ENCODE measurements at places on chromosomes 7 and 10.

- no peak for DNase-seq
These were observed 213.0 kb downstream of the ABCA13 start for GRCh38 chr7:48384180-48384752.

GRCh38 chr10:97889461-97890265 lies 40.0 kb downstream of the GOLGA7B start:
- no peak for DNase-seq

DNA sequence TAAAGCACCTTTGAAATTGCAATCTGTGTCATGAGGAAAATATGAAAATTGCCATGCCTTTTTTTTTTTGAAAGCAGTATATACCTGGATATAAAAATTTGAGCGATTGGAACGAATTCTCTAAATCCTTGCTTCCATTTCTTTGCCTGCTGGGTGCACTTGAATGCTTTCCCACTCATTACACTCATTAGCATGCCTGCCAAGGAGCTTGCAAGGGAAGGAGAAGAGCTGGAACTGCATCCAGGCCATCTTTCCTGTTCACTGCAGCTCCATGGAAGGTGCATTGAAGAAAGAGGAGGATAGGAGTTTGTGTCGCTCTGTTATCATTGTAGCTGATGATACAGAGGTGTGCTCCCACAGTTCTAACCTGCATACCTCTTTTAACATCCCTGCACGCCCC lies 102.4 kb upstream of the GJD4 start:
- DNase-seq, result no peak

- no peak for DNase-seq
These were observed 11.7 kb upstream of the CPA4 start for GRCh38 chr7:130281260-130281659.

- no peak for DNase-seq
These were observed 54.5 kb downstream of the CUL1 start for GRCh38 chr7:148753224-148753623.

DNA sequence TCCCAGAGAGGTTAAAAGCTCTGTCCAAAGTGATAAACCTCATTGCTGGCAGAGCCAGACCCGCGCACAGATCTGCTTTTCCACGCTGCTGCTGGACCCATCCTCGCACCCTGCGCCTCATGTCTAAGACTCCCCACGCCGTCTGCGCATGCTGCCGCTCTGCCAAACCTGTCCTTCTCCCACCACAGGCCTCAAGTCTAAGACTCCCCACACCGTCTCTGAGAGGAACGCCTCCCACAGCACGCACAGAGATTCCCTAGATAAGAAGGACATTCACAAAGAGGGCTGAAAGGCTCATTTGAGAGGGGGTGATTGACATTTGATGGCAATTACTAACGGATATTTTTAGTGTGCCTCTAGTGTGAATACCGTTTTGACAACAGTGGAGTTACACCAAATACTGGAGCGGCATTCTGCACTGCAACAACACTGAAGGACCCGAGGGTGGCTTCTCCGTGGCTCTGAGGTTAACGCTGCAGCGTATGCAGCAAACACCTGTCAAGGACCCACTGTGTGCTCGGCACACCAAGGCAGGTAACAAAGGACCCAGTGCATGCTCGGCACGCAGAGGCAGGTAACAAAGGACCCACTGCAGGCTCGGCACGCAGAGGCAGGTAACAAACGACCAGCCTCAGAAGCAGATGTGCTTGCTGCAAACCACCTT lies 231.4 kb downstream of the DNAJB6 start:
- no peak for DNase-seq

- no peak for DNase-seq
These were observed 72.4 kb upstream of the VSTM2A start for GRCh38 chr7:54469740-54470139.

DNA sequence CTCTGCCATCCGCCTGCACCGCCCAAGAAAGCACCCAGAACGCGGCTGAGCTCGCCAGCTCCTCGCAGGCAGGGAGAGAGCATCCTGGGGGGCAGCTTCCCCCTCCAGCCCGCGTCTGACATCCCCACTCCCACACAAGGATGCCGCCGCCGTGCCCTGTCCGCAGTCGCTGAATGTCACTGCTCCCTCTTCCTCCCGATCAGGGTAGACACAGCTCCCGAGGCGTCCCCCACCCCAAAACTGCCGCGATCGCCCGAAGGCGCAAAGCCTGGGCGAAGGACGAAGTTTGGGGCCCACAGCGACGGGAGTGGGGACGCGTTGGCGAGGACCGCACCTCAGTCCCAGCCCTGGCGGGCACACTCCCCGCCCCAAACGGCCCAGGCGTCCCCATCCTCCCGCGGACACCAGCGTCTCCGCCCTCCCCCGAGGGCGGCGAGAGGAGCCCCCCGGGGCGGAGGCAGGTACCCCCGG lies 1.5 kb upstream of the KAT6B start:
- peak; percentile 13 for DNase-seq

- DNase-seq, result no peak
These were observed 451.4 kb upstream of the VSTM2A start for GRCh38 chr7:54090652-54091213.

DNA sequence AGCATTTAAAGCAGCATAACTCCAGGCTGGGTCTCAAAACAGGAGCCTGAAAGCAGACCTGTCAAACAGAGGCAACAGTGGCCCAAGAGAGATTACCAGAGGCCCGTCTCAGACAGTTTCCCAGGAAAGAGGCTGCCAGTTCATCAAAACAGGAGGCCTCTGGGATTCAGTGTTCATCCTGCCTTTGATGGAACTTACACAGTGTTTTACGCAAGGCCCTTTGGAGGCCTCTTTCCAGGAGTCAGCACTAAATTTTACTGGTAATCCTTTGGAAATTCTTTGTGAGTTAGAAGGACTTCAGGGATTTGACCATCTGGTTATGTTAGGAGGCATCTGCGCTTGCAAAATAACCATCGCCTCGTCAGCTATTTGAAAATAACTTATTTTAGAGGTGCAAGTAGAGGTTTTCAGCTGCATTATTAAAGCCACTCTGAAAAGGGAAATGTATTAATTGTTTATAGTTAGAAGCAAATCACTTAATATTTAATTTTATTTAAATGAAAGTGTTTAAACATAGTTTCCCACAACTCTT lies 501.2 kb upstream of the COBL start:
- DNase-seq, result no peak

GRCh38 chr7:137642031-137642430 lies 204.7 kb downstream of the DGKI start:
- no peak for DNase-seq

- DNase-seq, result no peak
These were observed 461.2 kb downstream of the PLXNA4 start for GRCh38 chr7:132115028-132115427.

DNA sequence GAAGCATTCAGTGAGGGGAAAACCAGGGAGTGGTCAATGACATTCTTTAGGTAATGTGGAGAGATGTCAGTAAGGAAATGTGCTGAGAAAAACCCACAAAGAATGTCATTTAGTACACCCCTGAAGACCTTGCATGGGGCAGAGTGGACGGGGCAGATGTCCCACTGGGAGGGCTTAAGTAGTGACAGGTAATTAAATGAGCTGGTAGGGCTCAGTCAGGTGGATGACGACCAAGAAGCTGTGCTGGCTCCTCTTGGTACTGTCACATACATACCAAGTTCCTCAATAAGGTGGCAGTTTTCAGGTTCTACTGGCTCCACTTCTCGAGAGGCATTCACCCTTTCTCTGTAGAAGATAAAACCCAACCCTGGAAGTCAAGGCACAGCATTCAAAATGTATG lies 1.8 kb downstream of the PON3 start:
- no peak for DNase-seq

GRCh38 chr10:5036511-5036910 lies 32.9 kb upstream of the AKR1C2 start:
- no peak for DNase-seq

- DNase-seq, result no peak
These were observed 4.7 kb upstream of the ERCC6 start for GRCh38 chr10:49543604-49544003.

GRCh38 chr7:2123360-2123759 lies 109.4 kb downstream of the MAD1L1 start:
- DNase-seq, result no peak

DNA sequence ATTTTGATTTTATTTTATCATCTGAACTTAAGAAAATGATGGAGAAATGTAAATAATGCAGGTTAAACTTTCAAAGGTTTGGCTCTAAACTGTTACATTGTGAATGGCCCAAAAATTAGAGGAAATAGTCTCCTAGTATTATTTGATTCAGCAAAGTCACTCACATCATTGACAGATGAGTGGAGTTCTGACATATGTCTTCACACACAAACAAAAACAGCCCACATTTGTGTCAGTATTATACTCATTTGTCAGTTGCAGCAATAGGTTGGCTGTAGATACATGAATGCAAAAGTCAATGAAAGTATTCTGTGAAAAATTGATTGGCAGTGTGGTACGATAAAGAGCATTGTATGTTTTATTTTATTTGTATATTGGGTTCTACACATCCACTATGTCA lies 108.8 kb upstream of the BMPER start:
- DNase-seq, result no peak

DNA sequence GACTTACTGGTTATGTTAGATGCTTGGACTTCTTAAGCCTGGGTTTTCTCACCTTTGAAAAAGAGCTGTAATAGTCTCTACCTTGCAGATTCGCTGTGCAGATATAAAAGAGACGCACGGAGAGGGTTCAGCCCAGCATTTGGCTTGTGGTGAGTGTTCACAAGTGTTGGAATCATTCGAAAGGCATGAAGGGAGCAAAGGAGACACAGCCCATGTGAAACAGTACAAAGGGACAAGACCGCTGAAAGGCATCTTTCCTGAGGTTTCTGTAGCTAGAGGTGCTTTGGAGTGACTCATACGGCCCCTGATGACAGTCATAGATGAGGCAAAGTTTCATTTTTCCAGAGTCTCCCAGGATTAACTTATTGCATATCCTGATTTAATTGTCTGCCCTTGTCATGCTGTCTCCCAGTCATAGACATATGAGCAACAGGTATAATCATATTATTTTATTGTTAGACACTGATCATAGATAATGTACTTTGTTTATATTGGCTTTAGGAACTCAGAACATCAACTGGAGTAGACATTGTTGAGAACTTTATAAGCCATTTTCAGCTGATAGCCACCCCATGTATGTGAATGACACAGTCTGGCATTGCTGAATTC lies 171.1 kb downstream of the ADRA2A start:
- DNase-seq, result no peak

- DNase-seq, result no peak
These were observed 386.6 kb upstream of the POM121L12 start for GRCh38 chr7:52648872-52649271.

- DNase-seq, result no peak
These were observed 151.1 kb downstream of the ACTR3B start for GRCh38 chr7:152910545-152911225.

GRCh38 chr7:12719141-12719919 lies 31.9 kb downstream of the ARL4A start:
- no peak for DNase-seq

DNA sequence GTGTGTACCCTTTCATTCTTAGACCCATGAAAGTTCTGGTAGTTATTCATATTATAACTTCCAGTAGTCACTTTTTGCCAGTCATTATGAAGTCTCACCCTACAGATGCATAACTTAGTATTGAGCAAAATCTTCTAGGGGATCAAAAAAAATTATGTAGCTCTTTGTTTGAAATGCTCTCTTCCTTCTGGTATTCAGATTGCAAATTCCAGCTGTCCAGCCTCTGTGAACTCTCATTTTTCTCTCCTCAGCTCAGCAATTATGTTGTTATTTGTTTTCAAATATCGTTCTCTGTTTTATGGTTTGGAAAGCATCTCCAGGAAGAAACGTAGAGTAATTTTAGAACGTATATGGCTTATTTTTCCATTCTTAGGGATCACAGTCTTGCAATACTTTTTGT lies 442.5 kb downstream of the SEMA3D start:
- no peak for DNase-seq

DNA sequence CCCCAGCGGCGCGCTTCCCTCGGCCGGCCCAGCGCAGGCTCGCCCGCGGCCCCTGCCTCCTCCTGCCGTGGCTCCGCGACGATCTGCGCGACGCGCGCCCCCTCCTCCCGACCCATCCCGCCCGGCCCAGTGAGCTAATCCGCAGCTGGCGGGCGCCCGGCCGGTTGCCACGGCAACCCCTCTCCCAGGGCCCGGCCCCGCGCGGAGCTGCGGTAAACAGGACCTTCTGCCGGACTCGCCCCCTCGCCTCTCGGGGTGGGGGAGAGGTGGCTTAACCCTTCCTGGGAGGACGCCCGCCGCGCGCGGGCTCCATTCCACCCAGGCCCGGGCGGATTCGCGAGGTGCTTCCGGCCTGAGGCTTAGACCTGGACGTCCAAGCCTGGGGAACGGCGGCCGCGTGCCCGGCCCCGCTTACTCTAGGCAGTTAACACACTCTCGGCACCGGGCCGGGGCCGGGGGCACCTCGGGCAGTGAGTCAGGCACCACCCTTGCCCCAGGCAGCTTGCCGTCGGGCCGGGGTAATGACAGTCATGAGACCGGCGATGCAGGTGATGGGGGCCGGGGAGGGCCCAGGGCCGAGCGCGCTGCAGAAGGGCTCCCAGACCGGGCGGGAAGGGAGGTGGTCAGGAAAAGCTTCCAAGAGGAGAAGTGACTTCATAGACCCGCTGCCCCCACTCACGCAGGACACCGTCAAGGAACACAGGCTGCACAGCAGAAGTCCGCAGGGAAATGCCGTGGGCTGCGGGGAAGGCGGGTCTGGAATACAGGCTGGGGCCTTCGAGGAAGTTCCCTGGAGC lies at the start of gene DENND2A:
DENND2A (minus strand) TSS at position 87 of the 797 bp plus-strand sequence. CDS start 38,416 bp downstream, outside the sequence.
- no peak for DNase-seq

- no peak for DNase-seq
These were observed 65.7 kb downstream of the GBF1 start for GRCh38 chr10:102311025-102311420.

GRCh38 chr10:96919785-96920430 lies 87.8 kb downstream of the LCOR start:
- DNase-seq, result no peak

DNA sequence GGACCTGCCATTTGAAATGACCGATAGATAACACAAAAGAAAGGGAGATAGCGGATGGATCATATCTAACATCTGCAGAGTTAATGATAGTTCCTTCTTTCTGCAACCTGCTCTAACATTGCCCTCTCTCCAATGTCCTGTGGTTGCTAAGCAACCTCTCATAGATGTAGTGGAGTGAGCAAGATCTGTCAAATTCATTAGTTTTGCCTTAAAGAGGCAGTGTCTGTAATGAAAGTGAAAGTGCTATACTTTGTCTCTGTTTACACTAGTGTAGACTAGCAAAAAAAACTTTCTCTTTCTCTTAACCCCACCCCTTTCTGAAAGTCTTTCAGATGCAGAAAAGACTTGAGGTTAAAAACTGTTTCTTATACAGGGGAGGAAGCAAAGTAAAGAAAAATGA lies 1196.9 kb downstream of the SORCS3 start:
- DNase-seq, result no peak

- DNase-seq, result no peak
These were observed 297.0 kb upstream of the AUTS2 start for GRCh38 chr7:69301253-69301652.

- DNase-seq, result no peak
These were observed 177.7 kb upstream of the ADO start for GRCh38 chr10:62626817-62627216.

- no peak for DNase-seq
These were observed 94.4 kb downstream of the GLRX3 start for GRCh38 chr10:130230611-130231010.

DNA sequence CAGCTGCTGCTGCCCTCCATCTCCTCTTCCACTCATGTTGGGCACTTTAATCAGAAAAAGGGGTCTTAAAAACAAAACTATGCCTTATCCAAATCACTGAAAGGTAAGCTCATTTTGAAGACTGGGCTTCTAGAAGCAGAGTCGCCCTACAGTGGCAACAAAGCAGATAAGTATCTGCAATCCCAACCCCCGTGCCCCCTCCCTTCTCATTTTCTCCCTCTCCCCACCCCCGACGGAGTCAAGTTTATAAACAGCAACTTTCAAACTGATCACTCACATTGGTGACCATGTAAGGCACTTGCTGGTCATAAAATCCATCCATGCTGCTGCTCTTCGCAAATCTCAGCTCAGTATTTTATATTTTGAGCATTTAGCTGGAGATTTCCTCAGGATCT lies 738 bp downstream of the ETV1 start:
- DNase-seq, result peak; percentile 52

All from HT-29 (cell line).